ENCODE measurements at places on chromosomes 11 and 22. TPM values are rescaled to one million over a fixed set of nuclear protein-coding genes. Genes with fewer than 3 reads are reported as not detected.

Gene OR6A2
- not detected for total RNA-seq

DNA sequence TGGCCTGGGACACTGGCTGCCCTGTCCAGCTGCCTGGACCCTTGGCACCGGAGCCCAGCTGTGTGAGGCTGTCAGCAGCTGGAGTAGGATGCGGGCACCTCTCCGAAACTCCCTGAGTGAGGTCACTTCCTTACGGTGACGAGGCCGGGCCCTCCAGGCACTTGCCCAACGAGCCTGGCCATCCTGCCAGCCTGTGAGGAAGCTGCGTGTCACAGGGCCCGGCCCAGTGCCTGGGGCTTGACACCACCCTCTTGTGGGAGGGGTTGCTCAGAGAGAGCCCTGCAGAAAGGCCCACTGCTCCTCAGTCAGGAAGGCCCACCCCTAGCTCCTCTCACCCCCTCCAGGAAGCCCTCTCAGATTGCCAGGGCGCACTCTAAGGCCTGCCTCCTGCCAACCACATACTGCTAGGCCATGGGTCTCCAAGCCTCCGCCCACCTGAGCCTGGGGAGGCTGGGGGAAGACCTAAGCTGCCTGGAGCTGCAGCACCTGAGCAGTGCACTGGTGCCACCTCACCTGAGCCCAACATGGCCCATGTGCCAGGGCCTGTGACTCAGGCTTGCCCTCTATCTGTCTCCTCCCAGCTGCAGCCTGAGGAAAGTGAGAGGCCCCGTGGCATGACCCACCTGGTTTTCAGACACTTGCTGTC is 4.3 kb upstream of the PHLDA2 start:
- peak; percentile 90 for DNase-seq

GRCh38 chr11:134364261-134364660 is 32.5 kb downstream of the GLB1L2 start:
- peak; percentile 44 for DNase-seq

GRCh38 chr11:45518833-45519535 is 146.4 kb downstream of the CHST1 start:
- no peak for DNase-seq

Gene GGT1
- 2.0 TPM for total RNA-seq

Gene SCO2
- 2.4 TPM for total RNA-seq

Gene CARD16
- total RNA-seq: 6.6 TPM

DNA sequence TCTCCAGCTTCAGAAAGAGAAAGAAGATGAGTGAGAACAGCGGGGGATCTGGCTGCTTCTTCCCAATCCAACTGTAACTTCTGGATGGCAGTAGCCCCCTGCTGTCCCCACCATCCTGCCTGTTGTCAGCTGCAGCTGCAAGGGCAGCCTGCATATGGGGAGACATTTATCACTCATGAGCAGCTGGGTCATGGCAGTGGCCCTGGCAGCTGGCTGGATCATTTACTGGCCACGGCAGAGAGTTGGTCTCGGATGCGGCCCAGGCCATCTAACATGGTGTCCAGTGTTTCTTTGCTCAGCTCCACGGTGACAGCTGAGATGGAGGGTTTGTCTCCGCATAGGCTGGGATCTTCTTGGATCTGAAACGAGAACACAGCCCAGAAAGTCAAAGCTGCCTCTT is 14.8 kb downstream of the COMMD9 start:
- DNase-seq: no peak

Gene RASL10A
- total RNA-seq: 1.3 TPM

DNA sequence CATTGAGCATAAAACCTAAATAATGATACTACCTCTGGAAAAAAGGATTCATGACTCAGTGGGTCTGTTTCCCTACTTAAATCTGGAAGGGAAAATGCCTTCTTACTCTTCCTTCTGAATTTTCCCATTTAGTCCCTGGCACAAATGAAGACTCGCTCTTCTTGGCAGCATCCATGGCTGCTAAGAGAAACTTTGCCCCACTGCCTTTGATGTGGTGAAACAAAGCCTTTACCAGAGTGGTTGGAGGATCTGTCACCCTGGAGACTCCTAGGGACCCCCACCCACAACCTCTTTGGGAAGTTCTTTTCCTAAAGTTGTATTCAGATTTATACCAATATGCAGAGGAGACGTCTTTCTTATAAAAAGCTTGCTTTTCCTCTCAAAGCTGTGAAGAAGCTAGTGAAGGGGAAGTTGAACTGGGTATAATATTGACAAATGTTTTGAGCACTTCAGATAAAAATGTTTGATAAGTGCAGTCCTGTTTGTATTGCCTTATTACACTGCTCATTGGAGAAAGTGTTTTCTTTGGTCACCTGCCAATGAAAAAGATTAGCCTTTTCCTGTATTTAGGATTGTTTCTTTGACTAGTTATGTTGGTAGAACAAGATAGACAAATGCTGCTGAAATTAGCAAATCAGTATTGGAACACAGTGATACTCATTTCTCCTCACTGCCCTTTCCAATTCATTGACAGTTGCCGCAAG is 77.3 kb downstream of the ARFGAP2 start:
- DNase-seq: no peak

GRCh38 chr11:13262096-13262495 is 15.5 kb upstream of the BMAL1 start:
- DNase-seq: no peak

DNA sequence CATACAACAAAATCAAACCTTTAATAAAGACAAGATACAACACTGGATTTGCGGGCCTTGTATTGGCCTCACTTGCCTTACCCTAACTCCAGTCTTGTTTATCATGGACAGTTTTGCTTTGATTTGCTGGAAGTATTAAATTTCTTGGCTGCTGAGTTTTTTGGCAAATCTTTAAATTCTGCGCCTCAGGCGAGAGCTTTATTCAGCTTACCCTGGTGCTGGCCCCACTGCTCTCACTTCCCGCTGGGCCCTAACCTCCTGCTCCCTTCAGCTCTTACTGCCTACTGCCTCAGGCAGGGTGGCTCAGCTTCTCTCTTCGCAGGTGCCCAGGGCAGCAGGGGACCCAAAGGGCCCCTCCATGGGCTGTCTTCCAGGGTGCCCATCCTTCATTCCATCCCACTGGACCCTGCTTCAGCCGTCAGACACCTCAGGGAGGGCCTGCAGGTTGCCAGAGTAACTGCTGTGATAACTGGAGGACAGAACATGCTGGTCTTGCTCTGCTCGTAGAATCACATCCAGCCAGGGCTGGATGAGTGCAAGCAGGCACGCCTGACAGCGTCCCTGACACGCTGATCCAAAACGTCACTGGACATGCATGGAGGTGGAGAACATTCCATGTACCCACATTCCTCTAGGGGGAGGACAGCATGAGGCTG is 45.7 kb upstream of the TUB start:
- peak; percentile 75 for DNase-seq

Gene OR6Q1
- not detected for total RNA-seq

GRCh38 chr11:128859563-128860441 is 7.3 kb downstream of the KCNJ1 start:
- peak; percentile 87 for DNase-seq

GRCh38 chr11:74636630-74637184 is 44.3 kb downstream of the POLD3 start:
- DNase-seq: no peak

GRCh38 chr11:120648771-120649170 is 137.2 kb downstream of the GRIK4 start:
- peak; percentile 38 for DNase-seq

Gene TOB2
- 26.9 TPM for total RNA-seq

- no peak for DNase-seq
Observed at GRCh38 chr11:76067099-76067498, 139.2 kb downstream of the WNT11 start.

Gene GLB1L2
- total RNA-seq: 0.57 TPM

Gene SLC22A12
- total RNA-seq: not detected

Gene C11orf68
- 45.2 TPM for total RNA-seq

DNA sequence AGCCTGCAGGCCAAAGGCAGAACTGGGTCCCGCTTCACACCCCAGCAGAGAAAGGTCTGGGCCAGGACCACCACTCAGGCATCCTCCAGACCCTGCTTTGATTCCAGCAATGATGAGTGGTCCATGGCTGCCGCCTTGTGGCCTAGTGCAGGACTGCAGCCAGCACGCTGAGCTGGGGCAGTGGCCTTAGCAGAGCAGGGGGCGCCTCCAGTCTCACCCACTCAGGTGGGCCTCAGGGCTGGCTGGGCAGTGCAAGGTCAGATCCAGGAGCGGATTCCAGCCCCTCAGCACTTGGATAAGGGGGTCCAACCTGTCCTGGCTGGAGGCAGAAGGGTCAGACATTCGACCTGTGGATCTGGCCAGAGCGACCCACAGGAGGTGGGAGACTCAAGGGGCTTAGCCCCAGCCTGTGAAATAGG is 9.6 kb upstream of the PDE2A start:
- no peak for DNase-seq

DNA sequence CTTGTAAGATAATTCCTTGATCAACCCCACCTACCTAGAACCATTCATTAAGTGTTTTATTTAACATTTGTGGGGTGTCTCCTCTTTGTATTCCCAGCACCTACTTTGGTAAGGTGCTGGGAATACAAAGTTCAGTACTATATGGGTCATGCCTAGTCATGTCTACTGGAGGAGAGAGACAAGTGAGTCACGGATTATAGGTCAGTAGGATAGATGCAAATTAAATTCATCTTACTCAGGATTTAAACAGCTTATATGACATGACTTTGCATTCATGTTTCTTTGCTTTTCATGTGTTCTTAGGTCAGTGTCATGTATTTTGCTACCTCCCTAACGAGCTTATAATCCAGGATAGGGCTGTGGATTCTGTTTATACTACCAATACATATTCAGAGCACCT is 3.4 kb upstream of the FADS1 start:
- no peak for DNase-seq

DNA sequence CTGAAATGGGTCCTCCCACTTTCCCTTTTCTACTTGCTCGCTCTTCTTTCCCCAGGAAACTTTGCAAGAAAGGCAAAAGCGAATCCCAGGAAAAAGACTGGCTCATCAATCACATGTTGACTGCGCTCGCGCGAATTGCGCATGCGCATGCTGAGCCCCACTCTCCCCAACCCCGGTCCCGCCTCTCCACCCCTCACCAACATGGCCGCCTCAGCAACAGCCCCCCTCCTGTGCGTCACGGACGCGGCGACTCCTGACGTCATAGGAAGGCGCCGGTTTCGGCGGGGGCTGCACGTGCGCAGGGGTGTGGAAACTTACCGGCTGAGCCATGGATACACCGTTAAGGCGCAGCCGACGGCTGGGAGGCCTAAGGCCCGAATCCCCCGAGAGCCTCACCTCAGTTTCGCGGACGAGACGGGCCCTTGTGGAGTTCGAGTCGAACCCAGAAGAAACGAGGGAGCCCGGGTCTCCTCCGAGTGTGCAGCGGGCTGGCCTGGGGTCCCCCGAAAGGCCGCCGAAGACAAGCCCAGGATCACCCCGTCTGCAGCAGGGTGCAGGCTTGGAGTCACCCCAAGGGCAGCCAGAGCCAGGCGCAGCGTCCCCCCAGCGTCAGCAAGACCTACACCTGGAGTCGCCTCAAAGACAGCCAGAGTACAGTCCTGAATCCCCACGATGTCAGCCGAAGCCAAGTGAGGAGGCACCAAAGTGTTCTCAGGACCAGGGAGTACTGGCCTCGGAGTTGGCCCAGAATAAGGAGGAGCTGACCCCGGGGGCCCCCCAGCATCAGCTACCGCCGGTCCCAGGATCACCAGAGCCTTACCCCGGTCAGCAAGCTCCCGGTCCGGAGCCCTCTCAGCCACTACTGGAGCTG is at the start of gene CCDC86:
Gene CCDC86 (plus strand): TSS at position 317 of the 871 bp plus-strand sequence. CDS start 12 bp downstream, at position 329.
- DNase-seq: peak; percentile 96

GRCh38 chr11:130533113-130533798 is 84.8 kb downstream of the ADAMTS15 start:
- DNase-seq: no peak

GRCh38 chr11:2934611-2935239 is 5.5 kb upstream of the PHLDA2 start:
- peak; percentile 70 for DNase-seq

DNA sequence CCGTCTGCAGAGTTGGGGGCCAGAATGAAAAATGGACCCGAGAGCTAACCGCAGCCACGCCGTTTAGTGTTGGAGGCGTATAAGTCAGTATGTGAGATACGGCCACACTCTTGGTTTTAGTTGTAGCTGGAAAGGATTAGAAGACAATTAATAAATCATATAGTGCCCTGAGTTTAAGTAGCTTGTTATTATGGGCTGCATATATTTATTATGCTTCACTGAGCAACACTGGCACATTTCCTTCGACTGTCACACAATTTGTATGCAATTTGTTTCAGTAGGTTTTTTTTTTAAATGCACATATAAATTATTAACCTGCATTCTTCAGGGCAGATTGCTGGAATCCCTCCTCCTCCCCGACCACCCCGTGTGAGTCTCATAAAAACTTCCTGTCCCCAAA is 56.9 kb downstream of the PKNOX2 start:
- no peak for DNase-seq

- DNase-seq: peak; percentile 75
Observed at GRCh38 chr22:35648066-35649025, at the start of gene APOL6. TSS of gene APOL6 (plus strand) at chr22:35648446. CDS start at chr22:35656426, 7,980 bp downstream.

DNA sequence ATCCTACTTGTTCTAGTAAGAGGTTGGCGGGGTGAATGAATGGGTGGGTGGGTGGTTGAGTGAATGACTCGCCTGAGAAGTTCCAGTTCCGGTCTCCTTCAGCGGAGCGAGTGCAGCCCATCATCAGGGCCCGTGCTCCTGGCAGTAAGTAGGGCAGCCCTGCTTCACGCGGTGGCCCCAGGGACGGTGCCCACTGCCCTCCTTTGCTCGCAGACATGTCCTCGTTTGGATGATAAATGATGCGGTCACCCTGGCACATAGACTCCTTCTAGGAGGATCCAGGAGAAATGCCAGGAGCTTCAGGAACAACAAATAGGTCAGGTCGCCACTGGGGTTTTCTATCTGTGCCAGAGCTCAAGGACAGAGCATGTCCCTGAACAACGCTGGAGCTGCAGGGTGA is 370.8 kb downstream of the CTTN start:
- peak; percentile 26 for DNase-seq

DNA sequence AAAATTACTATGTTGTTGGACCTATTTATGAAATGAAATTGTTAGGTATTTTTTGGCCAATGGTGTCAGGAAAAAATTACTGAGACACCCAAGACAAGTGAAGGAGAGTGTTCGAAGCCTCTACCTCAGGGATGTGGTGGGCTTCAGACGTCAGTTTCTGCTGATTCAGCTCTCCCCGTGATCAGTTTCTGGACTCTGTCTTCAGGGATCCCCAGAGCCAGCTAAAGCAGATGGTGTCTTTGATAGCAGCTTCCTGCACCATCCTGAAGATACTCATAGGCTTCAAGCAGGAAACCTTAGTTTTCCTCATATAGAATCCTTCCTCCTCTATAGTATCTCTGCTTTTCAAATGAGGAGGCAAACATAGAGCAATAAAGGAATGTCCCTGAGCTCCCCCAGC is 7.4 kb downstream of the CD248 start:
- no peak for DNase-seq
